ENCODE measurements at places on chromosomes 12 and 14.

- DNase-seq: no peak
Measured at GRCh38 chr14:21136024-21136423, 19.8 kb downstream of the OR5AU1 start.

- DNase-seq: no peak
Measured at GRCh38 chr12:128543460-128543859, 276.5 kb downstream of the TMEM132C start.

DNA sequence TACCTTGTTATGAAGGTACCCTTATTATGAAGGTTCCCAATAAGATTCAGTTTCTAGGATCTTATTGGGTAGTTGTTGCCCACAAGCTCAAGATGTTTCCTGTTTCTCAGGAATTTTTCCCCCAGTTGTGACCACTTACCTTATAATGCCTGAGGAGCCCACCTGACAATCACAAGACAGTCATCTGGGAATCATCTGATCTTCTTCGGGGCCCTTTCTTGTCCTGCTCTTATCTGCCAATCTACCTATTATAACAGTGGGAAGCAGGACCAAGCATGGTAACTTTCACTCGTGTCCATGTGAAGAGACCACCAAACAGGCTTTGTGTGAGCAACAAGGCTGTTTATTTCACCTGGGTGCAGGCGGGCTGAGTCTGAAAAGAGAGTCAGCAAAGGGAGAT, 825.5 kb downstream of the BCL11B start:
- DNase-seq: no peak

DNA sequence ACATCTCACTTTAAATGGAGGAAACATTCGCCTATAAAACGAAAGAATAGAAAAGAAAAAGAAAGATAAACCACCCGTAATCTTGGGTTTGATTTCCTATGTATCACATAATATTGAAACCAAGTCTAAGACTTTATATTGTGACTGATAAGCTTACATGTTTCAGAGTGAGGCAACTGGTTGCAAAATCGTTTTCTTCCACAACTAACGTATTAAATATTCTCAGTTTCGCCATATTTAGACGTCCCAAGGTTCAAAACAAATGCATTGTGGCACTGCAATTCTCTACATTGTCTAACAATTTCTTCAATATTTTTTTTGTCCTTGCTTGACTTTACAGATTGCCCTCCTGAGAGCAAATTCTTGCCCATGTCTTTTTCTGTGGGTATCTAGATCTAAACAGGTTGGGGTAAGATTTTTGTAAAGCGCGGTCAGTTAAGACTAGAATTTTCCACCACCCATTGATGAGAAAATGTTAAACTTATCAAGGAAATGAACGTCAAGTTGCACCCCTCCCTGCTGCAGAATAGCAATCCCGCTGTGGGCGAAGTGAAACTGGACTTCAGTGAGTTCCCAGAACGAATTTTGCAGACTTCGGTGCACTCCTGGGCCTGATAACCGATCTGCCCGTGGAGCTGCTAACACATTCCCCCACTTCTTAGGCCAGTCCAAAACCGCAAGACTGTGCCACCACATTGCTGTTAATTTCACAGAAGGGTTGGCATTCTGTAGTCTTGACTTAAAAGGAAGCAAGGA, 2.7 kb downstream of the TBX3 start:
- no peak for DNase-seq

DNA sequence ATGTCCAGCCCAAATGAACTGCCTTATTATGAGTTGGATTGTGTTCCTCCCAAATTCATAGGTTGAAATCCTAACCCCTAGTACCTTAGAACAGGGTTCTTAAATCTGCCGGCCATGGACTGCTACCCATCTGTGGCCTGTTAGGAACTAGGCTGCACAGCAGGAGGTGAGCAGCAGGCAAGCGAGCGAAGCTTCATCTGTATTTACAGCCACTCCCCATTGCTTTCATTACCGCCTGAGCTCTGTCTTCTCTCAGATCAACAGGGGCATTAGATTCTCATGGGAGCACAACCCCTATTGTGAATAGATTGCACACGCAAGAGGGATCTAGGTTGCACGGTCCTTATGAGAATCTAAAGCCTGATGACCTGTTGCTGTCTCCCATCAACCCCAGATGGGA, 9.8 kb upstream of the EML5 start:
- no peak for DNase-seq

DNA sequence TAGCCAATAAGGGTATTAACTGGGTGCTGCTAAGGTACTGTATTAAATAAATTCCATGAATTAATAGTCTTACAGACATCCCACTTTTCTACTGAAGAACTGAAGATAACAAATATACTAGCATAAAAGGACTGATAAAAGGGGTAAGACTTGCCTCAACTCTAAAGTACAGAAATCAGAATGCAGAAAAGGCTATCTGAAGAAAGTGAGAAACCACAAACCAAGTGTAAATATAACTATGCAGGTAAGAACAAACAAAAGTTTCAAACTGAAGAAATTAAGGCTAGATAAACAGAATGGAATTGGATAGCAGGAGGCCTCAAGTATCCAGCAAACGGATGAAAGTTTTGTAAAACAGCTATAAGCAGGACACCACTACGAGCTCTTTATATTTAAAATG, 29.5 kb downstream of the YAF2 start:
- no peak for DNase-seq

- DNase-seq: no peak
Measured at GRCh38 chr14:92665661-92666110, 82.7 kb downstream of the LGMN start.

DNA sequence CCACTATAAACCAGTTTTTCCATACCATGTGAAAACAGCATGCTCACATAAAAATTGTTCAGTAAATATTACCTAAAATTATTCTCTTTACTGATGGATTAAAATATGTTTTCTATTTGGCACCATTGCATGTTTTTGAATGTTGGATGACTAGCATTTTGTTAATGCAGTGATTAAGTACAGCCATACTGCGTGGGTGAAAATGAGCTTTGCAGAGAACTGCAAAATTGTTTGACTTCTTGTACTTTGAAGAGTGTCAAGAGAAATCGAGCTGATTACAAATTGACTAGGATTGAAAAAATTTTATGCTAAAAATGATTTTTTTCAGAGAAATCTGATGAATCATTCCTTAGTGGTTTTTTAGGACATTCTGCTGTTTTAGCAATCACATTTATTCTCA, 452.9 kb downstream of the RPL10L start:
- DNase-seq: no peak

- DNase-seq: no peak
Measured at GRCh38 chr12:115521771-115522409, 755.6 kb downstream of the MED13L start.

DNA sequence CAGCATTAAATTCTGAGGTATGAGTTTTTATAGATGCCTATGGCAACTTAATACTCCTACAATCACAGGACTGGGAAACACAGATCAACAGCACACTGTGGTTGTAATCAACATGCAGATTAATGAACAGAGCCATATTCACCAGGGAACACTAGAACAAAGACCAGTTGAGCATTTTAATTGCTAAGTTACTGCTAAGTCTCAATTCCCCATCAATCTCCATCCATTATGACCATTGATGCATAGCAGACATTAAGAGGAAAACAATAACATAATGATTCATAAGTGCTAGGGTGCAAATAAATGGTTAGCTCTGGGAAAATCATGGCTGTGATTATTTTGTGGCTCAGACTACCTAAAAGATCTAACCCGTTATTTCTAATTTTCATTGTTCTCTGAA, 505.6 kb downstream of the TRHDE start:
- no peak for DNase-seq

DNA sequence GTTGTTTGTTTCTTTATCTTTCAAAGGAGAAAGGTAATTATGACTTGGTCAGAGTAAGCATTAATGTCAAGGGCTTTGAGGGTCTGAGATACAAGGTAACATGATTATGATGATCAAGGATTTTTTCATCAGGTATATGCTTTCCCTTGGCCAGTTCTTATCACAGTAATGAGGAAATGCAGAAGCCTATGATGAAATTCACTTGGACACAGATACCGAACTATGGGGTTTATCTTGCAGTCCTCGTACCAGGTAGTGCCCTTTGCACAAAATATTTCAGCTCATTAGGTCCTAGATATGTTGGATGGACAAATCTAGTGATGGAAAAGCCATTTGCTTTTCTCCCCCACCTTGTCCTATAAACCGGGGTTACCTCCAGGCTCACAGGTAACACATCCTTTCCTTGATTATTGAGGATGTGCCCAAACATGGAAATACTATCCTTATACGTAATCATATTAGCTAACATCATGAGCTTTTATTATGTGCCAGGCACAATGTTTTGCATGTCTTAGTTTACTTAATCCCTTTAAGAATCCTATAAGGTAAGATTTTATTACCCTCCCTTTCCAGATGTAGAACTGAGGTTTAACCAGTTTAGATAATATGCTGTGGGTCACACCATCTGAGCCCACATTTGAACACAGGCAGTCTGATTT, 7.0 kb upstream of the RASSF3 start:
- no peak for DNase-seq
